ENCODE measurements at places on chromosomes 7 and 10. TPM values are rescaled to one million over a fixed set of nuclear protein-coding genes. Genes with fewer than 3 reads are reported as not detected.

- no peak for DNase-seq
Measured at GRCh38 chr7:2523941-2524807, 4.6 kb downstream of the LFNG start.

GOLGA7B gene
- 12.6 TPM for total RNA-seq

INSYN2A gene
- total RNA-seq, result not detected

- DNase-seq, result no peak
Measured at GRCh38 chr10:81009296-81009695, 471.6 kb downstream of the SH2D4B start.

DNA sequence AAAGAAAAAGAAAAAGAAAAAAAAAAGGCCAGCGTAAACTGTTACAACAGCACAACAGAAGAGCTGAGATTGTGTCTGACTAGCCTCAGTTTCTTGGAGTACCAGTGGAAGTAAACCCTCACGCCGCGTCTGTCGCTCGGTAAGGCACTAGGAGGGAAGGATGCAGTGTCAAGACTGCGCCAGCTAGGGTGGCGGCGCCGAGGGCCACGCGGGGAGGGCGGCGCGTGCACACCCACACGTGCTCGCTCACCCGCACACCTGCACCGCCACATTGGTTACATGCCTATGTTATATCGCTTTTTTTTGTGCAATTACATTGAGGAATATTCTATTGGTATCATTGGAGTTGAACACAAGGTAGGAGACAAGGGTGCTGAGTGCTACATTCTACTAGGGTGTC is 48.2 kb downstream of the CLEC2L start:
- no peak for DNase-seq

- DNase-seq, result no peak
Measured at GRCh38 chr7:130985361-130985760, 251.4 kb upstream of the KLF14 start.

- DNase-seq, result no peak
Measured at GRCh38 chr7:84688671-84689070, 494.1 kb upstream of the SEMA3A start.

DNA sequence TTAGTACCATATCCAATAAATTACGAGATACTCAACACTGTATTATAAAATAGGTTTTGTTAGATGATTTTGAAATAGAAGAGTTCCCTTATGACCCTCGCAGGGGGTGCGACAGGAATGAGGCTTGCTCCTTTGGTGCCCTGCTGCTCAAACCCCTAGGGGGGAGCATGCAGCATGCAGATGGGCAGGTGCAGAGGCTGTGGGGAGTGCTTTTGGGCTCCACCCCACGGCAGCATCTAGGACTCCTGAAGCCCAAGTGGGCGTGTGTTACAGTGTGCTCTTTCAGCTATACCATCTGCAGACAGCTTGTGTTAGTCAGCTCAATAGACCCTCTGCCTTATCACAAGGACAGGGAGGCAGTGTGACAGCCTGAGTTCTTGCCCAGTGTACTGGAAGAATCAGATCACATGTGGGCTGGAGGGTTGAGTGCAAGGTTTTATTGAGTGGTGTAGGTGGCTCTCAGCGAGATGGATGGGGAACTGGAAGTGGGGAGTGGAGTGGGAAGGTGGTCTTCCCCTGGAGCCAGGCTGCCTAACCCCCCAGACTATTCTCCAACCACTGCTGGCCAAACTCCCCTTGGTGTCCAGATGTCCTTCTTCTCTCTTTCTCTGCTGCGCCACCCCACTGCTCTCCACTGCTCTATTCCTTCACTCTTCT is 3.1 kb upstream of the MRC1 start:
- DNase-seq, result peak; percentile 10

ZNF862 gene
- 31.3 TPM for total RNA-seq

DNA sequence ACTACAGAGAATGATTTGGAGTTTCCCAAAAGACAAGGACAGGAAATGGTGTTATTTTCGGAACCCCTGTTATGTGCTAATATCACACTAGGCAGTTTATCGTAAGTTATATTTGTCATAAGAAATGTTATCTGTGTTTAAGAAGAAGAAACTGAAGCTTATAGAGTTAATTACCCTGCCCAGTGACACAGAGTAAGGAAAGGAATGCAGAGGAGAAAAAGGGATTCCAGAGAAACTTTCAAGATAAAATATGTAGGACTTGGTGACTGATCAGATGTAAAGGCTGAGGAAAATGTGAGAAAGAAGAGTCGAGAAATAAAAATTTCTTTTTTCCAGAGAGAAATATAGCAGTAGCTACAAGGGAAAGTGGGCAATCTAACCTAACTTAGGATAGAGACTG is 63.5 kb upstream of the ZNF746 start:
- no peak for DNase-seq

DNA sequence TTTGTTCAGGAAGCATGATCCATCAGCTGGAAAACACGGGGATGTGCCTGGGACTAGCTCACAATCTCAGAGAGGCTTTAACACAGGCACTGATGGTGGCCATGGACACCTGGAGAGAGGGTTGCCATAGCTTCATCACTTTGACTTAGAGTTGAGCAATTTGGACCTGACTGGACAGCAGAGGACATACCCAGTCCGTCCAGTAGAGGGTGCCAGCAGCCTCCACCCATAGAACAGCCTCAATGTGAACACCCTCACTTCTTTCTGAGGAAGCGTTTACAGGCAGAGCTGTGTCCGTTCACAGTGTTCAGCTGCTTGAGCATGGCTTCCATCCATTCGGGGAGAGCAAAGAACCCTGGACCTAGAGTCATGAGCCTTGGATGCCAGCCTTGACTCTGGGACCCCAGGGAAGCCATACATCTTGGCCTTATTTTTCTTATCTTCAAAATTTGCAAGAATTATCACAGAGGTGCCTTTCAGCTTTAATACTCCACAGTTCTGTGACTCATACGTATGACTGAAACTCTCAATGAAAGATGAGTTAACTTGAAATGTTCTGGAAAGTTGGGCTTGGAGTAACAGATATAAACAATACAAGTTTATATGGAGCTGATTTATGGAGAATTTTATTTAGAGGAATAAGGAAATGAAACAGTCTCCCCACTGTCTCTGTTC is 302.9 kb upstream of the PODXL start:
- DNase-seq, result peak; percentile 50

GRCh38 chr7:92584953-92585352 is 5.2 kb downstream of the FAM133B start:
- peak; percentile 11 for DNase-seq

CC2D2B gene
- not detected for total RNA-seq

DNA sequence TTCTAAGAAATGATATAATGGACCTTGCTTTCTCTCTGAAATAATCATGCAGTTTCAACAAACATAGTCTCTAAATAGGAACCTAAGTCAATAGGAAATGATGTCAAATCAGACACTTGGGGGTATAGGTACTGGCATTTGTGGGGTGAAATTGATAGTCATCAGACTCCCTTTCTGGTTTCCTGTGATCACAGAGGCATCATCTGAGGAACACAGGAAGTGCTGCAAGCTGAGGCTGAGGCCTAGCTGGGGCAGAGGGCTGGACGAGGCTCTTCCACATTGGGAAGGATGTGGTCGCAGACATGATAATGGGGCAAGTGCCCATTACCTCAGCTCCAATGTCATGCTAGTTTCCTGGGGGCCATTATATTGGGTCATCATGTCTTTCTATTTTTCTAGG is 33.5 kb upstream of the TARP start:
- DNase-seq, result peak; percentile 17

GRCh38 chr10:132628966-132629900 is 91.6 kb downstream of the INPP5A start:
- DNase-seq, result no peak

- peak; percentile 36 for DNase-seq
Measured at GRCh38 chr7:138898255-138898654, 82.9 kb downstream of the KIAA1549 start.

GRCh38 chr7:42805601-42806000 is 106.3 kb downstream of the C7orf25 start:
- DNase-seq, result no peak

- DNase-seq, result no peak
Measured at GRCh38 chr10:19041171-19041570, 7.4 kb upstream of the MALRD1 start.

TRIM74 gene
- total RNA-seq, result 1.2 TPM

- no peak for DNase-seq
Measured at GRCh38 chr10:61455656-61456055, 2.5 kb upstream of the TMEM26 start.

DNA sequence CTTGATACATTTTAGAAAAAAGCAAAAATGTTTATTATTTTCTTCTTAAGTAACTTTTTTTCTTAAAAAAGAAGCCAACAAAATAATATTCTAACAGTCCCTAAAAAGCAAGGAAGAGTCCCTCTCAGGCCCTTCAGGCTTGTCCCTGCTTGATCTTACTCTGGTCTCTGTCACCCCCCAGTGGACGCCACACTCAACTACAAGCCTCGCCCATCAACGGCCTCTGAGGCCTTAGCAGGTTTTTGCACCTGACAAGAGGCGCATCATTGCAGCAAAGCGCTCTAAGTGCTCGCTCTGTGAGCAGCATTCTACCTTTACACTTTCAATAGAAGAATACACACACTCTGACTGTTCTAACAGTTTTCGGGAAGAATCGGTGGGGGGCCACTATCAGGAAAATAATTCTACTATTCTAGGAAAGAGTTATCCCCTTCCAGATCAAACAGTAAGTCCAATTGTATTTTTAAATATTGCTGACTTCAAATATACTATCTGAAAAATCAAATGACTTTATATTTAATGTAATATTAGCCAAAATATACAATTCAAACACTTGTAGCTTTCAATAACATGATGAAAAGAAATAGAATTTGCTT is 139.2 kb downstream of the USP6NL start:
- peak; percentile 77 for DNase-seq
